ENCODE measurements at places on chromosomes 2 and 18.

GRCh38 chr2:219980638-219981037, 353.2 kb downstream of the SLC4A3 start:
- DNase-seq = no peak

DNA sequence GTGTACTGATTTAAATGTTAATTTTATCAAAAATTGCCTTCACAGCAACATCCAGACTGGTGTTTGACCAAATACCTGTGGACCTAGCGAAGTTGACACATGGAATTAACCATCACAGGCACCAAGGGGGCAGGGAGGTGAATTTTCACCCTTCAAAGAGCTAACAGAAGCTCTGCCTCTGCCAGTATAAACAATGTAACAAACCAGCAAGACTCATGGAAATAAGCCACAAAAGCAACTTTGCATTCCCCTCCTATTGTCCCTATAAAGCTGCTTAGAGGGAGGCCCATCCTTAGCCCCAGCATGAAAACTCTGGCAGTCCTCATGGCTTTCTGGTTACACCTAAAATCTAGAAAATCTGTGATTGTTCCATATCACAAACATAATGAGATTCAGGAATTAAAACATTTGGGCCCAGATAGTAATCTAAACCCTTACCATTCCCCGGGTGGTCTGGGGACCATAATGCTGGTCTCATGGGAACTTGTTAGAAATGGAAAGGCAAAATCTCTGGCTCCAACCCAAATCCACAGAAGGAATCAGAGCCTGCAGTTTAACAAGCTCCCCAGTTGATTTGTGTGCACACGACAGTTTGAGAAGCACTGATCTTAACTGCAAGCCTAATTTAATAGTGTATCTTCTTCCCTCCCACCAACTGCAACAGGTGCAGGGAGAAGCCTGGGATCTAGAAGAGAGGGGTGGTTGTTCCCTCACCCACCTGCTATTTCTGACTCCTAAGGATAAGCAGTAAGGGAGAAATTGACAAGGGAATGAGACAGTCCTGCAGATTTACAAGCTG, 23.1 kb downstream of the SERPINB11 start:
- DNase-seq = no peak

DNA sequence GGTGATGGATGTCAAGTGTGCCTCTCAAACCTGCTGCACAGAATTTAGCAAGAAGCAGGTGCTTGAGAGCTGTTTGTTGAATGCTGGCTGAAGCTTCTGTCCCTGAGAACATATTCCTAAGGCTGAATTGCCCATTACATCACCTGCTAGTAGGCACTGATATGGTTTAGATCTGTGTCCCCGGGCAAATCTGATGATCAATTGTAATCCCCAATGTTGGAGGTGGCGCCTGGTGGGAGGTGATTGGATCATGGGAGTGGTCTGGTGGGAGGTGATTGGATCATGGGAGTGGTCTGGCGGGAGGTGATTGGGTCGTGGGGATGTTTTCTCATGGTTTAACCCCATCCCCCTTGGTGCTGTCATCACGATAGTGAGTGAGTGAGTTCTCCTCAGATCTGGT, 128.0 kb downstream of the HRH4 start:
- DNase-seq = no peak

GRCh38 chr2:149622343-149622742, 34.8 kb upstream of the MMADHC start:
- DNase-seq = no peak

DNA sequence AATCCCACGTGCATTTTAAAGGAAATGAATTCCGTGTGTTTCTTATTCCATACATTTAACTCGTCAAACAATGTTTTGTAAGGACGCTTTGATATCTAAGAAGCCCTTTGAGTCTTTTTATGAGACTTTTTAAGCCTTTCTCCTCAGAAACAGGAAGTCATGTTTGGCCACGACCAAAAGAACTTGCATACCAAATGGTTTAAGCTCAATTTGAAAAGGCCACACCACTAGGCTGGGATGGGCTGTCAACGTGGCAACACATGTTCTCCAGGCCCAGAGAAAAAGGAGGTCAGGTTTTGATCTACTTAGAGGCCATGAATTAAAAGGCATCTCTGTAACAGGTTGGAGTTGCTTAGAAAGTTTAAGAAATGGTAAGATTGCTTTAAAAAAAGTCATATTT, 441.8 kb downstream of the CMPK2 start:
- DNase-seq = no peak

DNA sequence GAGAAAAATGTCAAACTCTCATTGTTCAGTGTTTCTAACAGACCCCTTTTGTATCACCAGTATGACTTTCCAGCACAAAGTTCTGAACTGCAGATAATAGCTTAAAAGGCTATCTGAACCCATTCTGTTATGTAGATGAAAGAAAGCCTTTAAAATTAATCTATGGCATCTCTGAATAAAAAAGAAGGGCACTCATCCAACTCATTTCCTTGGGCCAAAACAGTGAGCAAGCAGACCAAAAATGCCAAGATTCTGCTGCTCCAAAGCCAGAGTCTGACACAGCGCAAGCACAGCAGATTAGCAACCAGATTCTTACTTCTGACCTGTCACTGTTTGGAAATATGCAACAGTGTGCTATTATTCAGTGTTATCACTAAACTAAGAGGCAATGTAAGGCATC, 22.6 kb upstream of the ITGA6 start:
- no peak for DNase-seq

DNA sequence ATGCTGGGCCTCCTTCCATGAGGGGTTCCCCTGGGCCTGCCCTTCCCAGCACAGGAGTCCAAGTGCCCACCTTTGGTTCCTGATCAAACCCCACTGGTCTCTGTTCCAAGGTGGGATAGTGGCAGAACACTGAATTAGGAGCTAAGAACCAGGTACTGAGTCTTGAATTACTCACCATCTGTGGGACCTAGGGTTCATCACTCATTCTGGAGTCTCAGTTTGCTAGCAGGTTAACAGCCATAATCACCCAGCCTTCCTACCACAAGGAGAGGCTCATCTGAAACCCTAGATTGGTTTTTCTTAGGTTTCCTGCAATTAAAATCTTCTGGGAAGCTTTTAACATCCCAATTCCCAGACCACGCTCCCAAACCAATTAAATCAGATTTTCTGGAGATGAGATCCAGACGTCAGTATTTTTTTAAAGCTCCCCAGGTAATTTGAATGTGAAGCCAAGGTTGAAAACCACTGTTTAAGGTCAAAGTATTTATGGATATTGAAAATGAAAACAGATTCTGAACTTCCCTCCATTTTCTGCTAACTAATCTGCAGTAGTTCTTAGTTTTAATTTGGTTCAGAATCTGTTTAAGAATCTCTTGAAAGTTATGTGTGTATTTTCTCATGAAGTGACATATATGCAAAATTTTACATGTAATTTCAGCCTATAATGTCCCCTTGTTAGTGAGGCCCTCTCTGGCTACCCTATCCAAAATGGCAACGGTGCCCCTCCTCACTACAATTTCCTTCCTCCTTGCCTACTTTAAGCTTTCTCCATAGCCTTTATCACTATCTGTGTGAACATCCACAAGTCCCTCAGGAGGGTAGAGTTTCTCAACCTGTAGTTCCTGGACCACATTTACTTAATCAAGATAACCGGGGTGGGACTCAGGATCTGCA, 166.5 kb upstream of the CXCR4 start:
- peak; percentile 28 for DNase-seq

DNA sequence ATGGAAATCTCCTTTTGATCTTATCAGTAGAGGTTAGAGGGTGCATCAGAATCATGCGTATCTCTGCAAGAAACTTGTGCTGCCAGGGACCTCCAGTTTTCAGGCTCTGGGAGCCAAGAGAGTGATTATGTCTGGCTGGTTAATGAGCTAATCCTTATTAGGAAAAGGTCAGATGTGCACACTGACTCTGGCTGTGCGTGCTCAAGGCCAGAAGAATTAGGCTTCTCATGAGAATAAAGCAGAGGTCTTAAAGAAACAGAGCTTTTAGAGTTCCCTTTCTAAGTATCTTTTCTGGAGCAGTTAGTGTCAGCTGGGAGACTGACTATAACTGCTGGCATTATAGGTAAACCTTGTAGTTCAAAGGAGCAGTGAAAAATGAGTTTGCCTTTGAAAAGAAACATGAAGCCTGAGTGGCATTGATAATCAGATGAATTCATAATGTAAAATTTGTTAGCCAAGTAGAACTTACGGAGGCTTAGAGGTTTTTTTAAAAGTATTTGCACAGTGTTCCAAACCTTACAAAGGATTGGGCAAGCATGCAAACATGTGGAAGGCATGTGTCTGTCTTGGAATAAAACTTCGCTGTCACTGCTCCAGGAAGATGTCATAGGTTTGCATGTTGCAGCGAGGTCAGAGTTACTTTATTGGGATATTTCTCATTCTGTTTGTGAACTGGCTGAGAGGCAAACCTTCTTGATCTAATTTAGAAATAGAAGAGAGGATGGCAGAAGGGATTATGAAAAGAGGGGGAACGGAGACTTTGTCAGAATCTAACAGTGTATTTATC, 151.7 kb downstream of the ARHGAP28 start:
- no peak for DNase-seq

- no peak for DNase-seq
Observed at GRCh38 chr2:8565399-8566154, 116.3 kb upstream of the ID2 start.

- no peak for DNase-seq
Observed at GRCh38 chr2:238129166-238130010, 9.1 kb upstream of the KLHL30 start.

- no peak for DNase-seq
Observed at GRCh38 chr2:145116834-145117725, 597.2 kb upstream of the ZEB2 start.

- DNase-seq = no peak
Observed at GRCh38 chr2:64313398-64313723, 140.6 kb upstream of the LGALSL start.

- DNase-seq = no peak
Observed at GRCh38 chr18:59196161-59196725, 23.7 kb upstream of the GRP start.

- DNase-seq = no peak
Observed at GRCh38 chr18:48129621-48130082, 199.2 kb upstream of the SMAD2 start.

- DNase-seq = no peak
Observed at GRCh38 chr2:47225061-47225783, 70.1 kb upstream of the STPG4 start.

- no peak for DNase-seq
Observed at GRCh38 chr2:101362316-101362715, 25.0 kb downstream of the CREG2 start.

- DNase-seq = no peak
Observed at GRCh38 chr2:129754421-129754820, 225.0 kb upstream of the RAB6C start.

GRCh38 chr2:100623033-100623715, 60.4 kb downstream of the PDCL3 start:
- no peak for DNase-seq

GRCh38 chr2:159459279-159459678, 157.1 kb downstream of the BAZ2B start:
- no peak for DNase-seq

DNA sequence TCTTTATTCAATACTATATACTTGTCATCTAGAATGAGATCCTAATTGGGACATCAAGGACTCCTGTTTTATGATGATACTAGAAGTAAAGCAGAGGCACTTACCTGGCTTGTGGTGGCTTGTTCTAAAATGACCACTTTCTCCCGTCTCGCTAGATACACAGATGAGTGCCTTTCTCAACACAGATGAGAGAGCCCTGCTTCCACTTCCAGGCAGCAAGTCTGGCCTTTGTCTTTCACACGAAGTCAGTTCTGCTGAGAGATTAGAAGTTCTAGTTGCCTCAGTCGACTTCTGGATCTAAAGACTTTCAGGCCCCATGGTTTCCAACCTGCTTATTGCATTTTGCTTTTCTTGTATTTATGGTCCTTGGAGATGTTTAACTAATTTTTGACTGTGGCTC, 70.3 kb downstream of the PPP1R1C start:
- DNase-seq = no peak

- no peak for DNase-seq
Observed at GRCh38 chr2:104049438-104049837, 804.5 kb upstream of the POU3F3 start.

GRCh38 chr2:175864137-175864850, 137.8 kb downstream of the LNPK start:
- DNase-seq = no peak

DNA sequence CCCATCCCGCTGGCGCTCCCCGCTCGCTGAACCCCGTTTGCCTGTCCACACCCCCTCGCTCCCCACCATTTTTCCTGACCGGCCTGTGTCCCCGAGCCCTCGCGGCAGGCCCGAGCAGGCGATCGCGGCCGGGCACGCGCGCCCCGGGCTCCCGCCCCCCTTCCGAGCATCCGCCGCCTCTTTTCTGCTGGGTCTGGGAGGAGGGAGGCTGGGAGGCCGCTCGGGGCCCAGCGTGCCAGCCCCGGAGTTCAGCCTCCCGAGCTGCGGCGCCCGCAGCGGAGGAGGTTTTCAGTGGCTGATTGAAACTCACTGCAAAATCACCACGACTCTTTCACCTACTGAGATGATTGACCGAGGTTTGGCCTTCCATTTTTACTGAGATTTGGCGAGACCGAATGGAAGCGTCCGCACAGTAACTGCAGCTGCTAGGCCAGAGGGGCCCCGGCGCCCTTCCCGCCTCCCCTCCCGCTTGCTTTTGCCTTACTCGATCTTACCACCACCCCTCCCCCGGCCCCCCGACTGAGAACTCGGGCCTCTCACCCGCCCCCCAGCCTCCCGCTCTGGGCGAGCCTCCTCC, 4.8 kb downstream of the SOX11 start:
- no peak for DNase-seq

DNA sequence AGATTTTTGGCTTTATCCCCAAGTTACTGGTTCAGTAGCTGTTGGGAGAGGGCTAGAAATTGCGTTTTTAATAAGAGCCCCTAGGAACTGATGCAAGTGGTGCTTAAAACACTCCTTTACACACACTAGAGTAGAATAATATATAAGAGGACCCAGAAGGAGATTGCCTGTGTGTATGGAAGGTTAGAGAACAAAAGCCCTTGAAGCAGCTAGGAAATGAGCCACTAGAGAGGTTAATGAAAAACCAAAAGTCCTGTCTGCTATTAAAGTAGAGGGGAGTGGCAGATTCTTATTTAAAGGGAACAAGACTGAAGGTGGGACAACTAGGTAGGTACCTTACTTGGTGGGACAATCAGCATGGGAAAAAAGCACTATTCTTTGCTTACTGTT, 14.4 kb upstream of the SLC39A10 start:
- no peak for DNase-seq

DNA sequence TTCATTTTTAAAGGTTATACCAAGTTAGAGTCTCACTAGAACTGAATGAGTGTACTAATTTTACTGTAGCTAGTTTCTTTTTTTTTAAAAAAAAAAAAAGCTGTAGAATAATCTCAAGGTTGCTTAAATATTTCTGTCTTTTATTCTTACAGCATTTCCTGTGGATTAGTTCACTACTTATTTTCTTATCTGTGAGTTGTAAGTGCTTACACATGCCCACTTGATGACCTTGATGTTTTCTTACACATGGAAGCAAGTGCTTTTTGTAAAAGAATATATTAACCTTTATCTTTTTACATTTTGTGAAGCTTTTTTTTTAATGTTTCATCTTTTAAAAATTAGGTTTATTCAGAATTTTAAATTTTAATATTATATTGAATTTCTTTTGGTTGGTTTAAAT, 57.8 kb downstream of the MSH2 start:
- DNase-seq = no peak

- DNase-seq = no peak
Observed at GRCh38 chr2:66867063-66867441, 432.1 kb downstream of the MEIS1 start.

GRCh38 chr2:176496761-176497160, 227.5 kb downstream of the MTX2 start:
- no peak for DNase-seq

All from GM13977 (cell line).